NCI-H1930 (cell line): ENCODE measurements at places on chromosomes 16 and 17.

GRCh38 chr17:50219939-50220465 lies 18.6 kb upstream of the COL1A1 start:
- DNase-seq: no peak

DNA sequence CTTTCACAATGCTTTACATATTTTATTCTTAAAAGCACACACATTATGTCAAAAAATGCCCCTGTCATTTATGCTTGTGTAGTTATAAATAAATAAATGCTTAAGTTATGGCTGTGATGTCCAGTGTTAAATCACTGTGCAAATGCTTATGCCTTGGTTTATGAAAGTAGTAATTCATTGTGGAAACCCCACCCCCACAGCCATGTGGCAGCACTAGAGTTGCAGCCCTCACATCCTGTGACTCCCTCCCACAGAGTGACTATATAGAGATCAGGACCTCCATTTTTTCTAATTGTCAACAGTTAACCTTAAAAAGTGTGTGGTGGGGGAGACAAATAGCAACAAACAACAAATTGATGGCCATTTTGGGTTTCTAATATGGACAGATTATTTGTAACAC lies 2.4 kb downstream of the SKAP1 start:
- no peak for DNase-seq

GRCh38 chr17:17153709-17154108 lies 52.4 kb downstream of the PLD6 start:
- no peak for DNase-seq

- no peak for DNase-seq
These were observed 40.3 kb upstream of the SNN start for GRCh38 chr16:11627822-11628457.

DNA sequence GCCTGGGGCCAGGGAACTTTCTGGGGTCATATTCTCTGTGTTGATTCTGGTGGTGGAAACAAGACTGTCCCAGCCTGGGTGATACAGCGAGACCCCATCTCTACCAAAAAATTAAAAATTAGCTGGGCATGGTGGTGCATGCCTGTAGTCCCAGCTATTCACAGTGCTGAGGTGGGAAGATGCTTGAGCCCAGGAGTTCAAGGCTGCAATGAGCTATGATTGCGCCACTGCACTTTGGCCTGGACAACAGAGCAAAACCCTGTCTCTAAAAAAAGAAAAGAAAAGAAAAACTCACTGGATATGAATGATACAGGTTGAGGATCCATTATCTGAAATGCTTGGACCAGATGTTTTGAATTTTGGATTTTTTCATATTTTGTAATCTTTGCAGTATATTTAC lies 13.6 kb downstream of the SCGB1C2 start:
- no peak for DNase-seq

DNA sequence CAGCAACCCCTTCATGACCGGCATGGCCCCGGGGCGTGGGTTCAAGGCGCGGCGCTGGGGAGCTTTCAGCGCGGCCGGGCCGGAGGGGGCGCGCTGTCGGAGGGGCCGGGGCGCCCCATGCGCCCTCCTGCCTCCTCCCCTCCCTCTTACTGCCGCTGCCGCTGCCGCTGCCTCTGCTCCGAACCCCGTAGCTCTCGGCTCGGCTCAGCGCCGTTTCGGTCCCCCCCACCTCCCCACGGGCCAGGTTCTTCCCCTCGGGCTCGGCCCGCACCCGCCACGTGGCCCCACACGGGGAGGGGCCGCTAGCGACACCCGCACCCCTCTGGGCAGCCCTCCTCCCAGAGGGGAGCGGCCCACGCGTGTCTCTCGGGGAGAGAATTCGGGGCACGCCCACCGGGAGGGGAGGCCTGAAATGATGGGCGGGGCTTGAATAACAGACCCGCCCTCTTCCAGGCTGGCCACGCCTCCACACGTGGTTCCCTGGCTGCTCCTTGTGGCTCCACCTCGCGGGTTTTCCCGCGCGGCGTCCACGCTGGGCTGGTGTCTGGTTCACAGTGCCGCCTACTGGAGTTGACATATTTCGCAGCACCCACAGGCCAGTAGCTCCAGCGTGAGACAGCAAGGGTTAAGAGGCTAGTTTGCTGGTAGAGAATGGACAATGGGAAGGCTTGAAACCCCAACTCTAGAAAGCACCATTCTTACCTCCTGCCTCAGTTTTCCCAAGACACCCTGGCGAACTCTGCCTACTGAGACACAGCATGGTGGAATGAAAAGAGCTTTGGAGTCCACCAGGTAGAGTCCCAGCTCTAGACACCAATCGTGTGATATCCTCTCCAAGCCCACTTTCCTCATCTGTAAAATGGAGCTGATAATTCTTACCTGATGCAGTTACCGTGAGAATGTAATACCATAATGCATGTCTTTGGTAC lies at the start of gene KCNH4:
Gene KCNH4, minus strand, starts transcription at position 221 of the 929 bp plus-strand sequence. Its CDS starts 197 bp downstream, at position 24.
- peak; percentile 86 for DNase-seq

DNA sequence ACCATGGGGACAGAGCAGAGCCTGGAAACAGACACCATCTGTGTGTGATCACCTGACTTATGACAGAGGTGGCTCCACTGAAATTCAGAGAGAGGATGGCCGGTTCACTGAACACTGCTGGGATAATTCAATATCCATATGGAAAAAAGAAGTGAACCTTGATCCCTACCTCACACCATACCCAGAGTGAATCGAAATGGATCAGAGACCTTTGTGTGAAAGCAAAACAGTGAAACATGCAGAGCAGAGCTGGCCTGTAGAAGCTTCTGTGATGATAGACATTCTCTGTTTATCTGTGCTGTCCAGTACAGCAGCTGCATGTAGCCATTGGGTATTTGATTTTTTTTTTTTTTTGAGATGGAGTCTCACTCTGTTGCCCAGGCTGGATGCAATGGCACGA lies 20.3 kb downstream of the ADCY7 start:
- DNase-seq: no peak

DNA sequence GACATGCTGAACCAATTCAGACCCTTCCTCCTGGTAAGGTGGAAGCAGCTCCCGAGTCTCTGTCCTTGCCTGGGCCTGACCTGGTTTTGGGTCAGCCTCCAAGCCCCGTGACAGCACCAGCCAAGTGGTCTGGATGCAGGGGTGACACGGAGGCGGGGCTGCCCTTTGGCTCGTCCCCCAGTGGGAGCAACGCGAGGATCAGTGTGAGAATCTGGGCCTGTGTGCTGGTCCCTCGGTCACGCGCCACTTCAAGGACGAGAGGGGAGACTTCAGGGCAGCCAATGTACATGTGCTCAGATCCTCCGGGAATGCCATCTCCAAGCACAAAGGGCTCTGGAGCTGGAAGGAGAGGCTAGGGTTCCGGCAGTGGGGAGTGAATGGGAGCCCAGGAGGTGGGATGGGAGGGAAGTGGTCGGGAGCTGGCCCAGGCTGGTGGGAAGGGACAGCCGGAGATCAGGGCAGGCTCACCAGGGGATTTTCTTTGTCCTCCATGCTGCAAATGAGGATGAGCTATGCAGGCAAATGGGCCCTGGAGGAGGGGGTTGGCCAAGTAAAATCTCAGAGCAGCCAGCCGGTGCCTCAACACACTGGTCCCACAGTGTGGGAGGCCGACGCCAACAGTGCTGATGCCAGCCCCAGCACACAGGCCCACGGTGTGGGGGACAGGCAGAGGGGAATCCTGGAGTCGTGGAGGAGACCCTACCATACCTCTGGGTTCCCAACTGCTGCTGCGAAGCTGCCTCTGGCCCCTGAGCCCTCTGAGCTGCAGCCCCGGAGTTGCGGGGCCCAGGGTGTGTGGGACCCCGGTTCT lies 4.2 kb upstream of the NDRG4 start:
- no peak for DNase-seq

- DNase-seq: no peak
These were observed 18.6 kb downstream of the PSMD12 start for GRCh38 chr17:67347826-67348225.

DNA sequence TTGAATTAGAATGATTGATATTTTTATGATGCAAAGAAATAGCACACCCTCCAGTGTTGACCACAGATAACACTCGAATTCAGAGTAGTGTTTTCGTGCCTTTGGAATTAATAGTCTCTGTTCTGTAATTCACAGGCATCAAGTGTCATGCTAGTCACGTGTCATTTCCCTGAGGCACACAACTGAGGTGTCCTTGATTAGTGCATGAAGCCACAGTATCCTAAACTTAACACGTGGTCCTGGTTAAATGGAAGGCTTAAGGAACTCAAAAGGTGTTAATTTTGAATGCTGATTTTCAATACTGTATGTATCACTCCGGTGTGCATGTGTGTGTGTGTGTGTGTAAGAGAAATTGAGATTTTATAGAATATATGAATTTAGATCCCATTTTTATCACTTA lies 625.6 kb downstream of the TMEM114 start:
- no peak for DNase-seq

GRCh38 chr16:64410306-64410705 lies 711.6 kb downstream of the CDH11 start:
- DNase-seq: no peak

- no peak for DNase-seq
These were observed 97.9 kb downstream of the FOXL1 start for GRCh38 chr16:86676254-86676670.

DNA sequence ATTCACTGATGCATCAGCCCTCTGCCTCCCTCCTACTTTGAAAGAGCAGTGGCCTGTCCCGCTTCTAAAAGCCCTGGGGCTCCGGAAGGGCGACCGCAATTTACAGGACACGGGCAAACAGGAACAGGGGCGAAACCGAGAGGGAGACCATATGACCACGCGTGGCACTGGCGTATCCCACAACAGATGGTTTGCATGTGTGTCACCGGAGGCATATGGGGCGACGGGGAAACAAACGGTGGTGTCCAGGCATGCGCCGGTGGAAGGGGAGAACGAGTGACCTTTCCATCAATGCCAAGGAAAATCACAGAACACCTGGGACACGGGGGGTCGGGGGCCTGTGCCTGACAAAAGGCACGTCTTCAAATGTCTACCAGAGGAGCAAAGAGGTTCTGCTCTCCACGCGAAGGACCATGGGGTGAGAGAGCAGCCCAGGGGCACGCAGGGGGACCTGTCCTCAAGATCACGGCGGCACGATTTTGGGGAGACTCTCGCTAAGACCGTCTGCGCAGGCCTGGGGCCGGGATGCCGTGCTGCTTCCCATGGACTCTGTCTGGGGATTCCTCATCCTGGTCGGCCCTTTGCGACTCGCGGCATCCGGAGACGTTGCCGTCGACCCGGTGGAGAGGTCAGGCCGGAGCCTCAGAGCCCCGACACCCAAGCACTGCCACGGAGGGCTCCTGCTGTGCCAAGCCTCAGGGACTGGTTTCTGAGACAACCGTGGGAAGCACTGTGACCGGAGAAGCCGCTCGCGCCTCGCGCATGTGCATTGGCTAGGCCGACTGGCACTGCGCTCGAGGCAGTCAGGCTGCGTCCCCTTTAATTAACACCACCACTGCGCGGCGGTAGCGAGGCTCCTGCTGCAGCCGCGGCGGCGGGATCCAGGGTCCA lies 12.8 kb upstream of the KCNJ18 start:
- peak; percentile 48 for DNase-seq

DNA sequence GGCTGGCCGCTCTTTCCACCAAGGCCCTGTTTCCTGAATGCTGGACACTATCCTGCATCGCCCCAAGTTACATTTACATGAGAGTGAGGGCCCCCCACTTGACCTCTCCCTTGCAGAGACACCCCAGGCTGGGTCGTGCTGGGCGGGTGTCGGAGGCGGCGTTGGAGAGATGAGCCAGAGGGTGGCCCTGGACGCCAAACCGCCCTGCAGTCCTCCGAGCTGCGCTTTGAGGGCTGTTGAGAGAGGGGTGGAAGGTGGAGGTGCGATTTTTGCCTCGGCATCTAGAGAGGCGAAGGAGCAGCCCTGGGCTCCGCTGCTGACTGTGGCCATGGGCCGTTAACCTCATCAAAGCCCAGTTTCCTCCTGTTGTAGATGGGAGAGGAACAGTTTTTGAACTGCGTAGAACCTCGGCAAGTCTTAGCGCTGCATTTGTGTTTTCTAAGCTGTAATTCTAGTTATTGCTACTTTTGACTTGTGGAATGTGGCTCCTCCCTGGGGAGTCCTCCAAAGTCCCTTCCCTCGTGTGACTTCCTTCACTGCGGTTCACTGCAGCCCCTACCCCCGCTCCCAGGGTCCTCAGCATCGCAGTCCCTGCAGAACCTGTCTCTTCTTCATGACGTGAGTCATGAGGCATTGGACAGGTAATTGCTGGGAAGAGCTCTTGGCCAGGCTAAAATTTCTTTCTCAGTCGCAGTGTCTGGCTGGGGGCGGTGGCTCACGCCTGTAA lies 986 bp upstream of the ELOB start:
- no peak for DNase-seq

DNA sequence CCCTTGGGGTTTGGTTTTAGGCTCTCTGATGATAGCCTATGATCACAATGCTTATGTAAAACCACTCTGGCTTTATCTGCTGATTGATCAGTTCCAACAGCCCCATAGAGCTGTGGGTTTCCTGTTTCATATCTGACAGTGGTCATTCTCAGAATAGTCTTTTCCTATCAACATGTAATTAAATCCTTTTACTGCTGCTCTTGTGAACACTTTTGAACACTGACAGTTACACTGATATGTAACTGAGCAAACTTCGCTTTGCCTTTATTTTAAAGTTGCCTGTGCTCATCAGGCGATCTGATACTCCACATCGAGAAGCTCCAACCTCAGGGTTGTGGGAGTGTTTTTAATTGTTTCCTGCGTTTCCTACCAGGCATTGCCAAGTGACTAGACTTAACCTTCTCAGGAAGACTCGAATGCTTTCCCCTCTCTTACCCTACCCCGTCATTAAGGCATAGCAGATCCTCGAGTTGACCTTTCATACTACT lies 17.3 kb upstream of the CLEC18B start:
- DNase-seq: no peak

GRCh38 chr16:2517954-2518605 lies 2.1 kb upstream of the AMDHD2 start:
- no peak for DNase-seq

GRCh38 chr17:9346296-9346926 lies 229.2 kb downstream of the STX8 start:
- no peak for DNase-seq

- DNase-seq: no peak
These were observed 244.1 kb upstream of the MON1B start for GRCh38 chr16:76946879-76947278.

- no peak for DNase-seq
These were observed 19.1 kb downstream of the ITPRIPL2 start for GRCh38 chr16:19132898-19133297.

DNA sequence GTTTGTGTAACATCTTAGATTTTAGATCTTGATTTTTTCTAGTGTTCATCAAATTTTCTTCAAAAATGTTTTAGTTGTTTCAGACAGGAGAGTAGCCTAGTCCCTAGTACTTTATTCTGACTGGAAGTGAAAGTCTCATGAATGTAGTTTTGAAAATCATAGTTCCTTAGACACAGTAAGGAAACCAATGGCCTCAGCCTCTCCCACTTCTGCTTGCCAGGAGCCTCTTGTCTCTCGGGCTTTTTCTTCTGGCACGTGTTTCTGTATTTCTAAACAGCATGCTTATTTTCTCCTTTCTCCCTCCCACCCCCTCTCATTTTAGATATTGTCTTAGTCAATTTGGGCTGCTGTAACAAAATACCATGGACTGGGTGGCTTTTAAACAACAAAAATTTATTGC lies 9.8 kb downstream of the SLFN5 start:
- DNase-seq: no peak

GRCh38 chr16:90050969-90051368 lies 26.2 kb downstream of the PRDM7 start:
- DNase-seq: no peak

GRCh38 chr17:17824119-17824782 lies 12.5 kb downstream of the SREBF1 start:
- no peak for DNase-seq
